ENCODE measurements at places on chromosomes 4 and X.
A peak's percentile ranks its signal among the peaks of the same experiment; 100 is the strongest.

DNA sequence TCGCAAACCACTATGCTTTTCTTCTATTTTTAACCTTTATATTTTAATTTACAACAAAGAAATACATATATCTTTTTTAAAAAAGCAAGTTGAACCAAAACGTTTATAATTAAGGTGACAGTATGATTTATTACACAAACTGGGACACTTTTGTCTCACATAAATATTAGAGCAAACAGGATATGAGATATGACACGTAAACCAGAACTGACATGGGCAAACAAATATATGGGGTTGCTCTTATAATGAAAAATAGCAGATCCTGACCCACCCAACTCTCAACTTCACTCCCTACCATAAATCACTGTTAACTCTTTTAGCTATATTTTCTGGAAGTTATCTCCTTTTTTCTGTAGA is 177.0 kb upstream of the EDNRA start:
- no peak for DNase-seq

- DNase-seq: no peak
These were observed 47.2 kb upstream of the TFDP3 start for GRCh38 chrX:133265331-133265730.

DNA sequence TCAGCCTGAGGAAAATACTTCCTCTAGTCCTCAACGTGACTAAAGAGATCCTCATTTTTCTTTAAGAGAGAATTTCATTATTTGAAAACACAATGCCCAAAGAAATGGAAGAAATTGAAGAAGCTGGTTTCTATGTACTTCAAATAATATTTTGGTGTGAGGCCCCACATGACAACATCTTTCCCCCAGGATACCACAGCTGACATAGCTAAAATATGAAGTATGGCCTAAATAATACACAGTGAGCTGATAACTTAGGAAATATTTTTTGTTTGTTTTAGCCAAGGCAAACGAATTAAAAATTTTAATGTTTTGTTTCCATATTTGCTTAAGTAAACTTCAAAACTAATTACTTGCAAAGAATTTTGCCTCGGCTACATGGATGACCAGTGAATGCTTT is 149.2 kb downstream of the CBR4 start:
- DNase-seq: no peak

- DNase-seq: no peak
These were observed 671.4 kb downstream of the ZNF674 start for GRCh38 chrX:45873781-45874180.

- no peak for DNase-seq
These were observed 27.1 kb upstream of the IGFBP7 start for GRCh38 chr4:57137261-57137660.

- peak; percentile 52 for DNase-seq
These were observed 152.0 kb upstream of the USP9X start for GRCh38 chrX:40933132-40933705.

- no peak for DNase-seq
These were observed 618.1 kb downstream of the PPP4R3C start for GRCh38 chrX:26845056-26845455.

DNA sequence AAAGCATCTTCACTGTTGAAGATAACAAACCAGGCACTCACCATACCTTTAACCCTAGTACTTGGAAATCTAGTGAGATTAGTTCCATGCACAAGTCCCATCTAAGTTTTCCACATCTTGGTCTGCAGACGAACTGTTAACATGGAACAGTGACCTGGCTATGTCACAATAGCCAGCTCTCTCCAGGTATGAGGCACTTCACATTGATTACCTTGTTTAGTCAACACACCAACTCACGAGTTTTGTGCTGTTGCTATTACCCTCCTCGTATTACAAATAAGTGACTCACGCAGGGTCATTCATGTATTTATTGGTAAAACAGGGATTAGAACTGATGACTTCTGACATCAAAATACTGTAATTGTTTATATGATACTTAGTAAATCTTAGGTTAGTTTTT is 36.4 kb upstream of the FRAS1 start:
- DNase-seq: no peak

- DNase-seq: peak; percentile 49
These were observed 2.8 kb downstream of the SFRP2 start for GRCh38 chr4:153785910-153786721.

- no peak for DNase-seq
These were observed 113.1 kb downstream of the STK32B start for GRCh38 chr4:5164221-5164912.

DNA sequence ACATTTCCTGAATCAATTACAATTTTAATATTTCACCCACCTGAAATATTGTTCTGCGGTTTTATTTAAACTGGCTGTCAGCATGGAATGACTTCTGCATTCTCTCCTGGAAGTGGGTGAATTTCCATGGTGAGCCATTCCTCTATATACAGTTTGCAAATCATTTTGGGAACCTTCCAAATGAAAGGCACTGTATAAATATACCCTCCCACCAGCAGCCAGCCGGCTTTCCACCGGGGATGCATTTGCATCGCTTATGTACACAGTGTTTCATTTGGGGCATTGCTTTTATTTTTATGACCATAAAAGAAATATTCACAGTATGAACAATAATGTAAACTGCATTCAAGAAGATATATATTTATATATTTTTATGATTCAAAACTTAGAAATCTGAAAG is 4.7 kb upstream of the IL1RAPL1 start:
- no peak for DNase-seq

GRCh38 chr4:185004562-185005218 is 13.6 kb upstream of the HELT start:
- DNase-seq: no peak

DNA sequence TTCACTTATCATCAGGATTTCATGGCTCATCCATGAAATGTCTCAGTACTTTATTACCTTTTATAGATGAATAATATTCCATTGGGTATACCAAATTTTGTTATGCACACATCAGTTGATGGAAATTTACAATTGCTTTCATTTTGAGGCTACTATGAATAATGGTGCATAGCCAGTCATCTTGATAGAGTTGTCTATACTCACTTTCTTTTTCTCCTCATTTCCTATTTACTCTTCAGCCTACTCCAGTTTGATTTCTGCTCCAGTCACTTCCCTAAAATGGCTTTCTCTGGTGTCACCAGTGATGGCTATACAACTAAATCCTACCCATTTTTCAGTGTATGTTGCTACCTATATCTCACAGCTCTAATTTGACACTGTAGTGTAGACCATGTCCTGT is 743.5 kb upstream of the MAGEB2 start:
- no peak for DNase-seq

DNA sequence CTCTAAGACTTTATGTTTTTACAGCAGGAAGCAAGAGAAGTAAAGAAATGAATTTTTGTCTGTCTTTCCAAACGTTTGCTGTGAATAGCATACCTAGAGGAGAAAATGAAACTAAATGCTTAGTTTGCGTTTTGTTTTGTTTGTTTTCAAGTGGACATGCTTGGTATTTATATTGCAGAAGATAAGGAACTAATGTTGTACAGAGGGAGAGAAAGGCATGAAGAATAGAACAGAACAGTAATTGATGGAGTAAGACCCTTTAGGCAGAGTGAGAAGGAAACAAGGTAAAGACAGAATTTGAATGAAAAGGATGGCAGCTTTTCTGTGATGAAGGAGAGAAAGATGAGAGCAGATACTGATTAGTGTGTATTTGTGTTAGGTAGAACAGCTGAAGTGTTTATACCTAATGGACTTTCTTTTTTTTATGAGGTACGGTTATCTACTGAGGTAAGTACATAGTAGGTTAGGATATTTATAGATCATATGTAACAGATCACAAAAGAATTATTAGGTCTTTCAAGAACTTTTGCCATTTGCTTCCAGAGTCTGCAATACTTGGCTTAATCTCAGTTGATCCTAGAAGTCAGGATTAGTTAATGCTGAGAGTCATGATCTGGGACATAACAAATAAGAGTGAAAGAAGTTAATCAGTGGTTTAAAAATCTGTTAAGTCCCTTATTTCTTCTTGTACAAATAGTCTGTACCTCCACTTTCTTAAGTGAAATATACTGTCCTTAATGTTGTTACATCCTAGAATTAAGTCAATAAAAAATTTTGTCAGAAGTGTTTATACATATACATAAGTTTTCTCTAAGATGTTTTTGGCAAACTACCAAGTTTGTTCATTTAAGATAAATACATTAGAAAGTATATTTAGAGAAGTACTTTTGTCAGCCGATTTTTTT is 36.8 kb downstream of the FABP2 start:
- peak; percentile 19 for DNase-seq

DNA sequence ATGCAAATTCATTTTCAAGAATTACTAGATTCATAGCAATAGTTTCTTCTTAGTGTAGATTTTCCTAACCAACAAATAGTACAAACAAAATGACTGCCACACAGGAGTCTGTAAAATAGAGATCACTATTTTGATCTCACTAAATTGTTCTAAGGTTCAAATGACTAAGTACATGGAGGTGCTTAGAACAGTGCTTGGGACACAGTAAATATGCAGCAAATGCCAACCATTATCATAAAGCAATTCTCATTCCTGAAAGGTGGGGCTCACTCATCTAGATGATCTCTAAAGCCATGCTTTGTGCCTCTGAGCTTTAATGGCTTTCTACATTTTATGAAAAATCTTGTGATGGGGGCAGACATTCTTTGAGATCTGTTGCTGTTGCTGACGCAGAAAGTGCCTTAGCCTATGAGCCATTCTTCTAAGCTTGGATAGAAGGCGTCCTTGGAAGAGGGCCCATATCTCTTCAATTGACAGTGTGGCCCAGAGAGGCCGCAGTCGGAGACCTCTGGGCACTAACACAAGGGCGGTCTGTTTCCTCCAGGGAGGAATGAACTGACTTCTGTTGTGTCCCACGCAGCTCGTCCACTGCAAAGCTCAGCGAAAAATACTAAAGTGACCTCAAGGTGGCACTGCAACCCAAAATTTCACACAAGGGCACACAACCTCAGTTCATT is 23.5 kb downstream of the TLR10 start:
- peak; percentile 51 for DNase-seq

DNA sequence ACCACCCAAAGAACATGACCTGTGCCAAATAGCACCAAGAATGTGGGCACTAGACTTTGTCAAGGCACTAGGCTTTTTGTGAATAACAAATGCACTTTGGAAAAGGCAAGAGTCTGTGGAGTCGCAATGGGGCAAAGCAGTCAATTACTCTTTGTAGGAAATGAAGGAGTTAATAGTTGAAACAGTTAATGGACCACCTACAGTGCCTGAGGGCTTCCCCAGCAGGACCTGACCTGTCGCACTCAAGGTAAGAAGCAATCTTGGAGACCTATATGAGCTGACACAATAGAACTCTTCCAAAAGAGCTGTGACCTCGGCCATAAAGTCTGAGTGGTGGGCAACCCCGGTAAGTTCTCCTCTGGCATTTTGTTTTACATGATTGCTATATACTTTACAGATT is 49.2 kb upstream of the CAPN6 start:
- no peak for DNase-seq

Measured in hematopoietic multipotent progenitor cell treated with erythropoietin and hydrocortisone succinate and interleukin-3 and kit ligand, for 15 days (in vitro differentiated cells).